ENCODE measurements at places on chromosomes 11 and 22. TPM values are rescaled to one million over a fixed set of nuclear protein-coding genes. Genes with fewer than 3 reads are reported as not detected.

GRCh38 chr11:62707277-62707861 is at the start of the genes BSCL2 and GNG3:
Gene BSCL2 (minus strand): TSS chr11:62707424. CDS start chr11:62707195, 229 bp downstream.
Gene GNG3 (plus strand): TSS chr11:62707676. CDS start chr11:62708296, 620 bp downstream.
- peak; percentile 54 for DNase-seq

GRCh38 chr22:22703715-22704114 is 59.3 kb downstream of the GGTLC2 start:
- no peak for DNase-seq

GRCh38 chr11:75891947-75892739 is 77.1 kb downstream of the UVRAG start:
- no peak for DNase-seq

- DNase-seq: no peak
These were observed 5.9 kb downstream of the ZNF215 start for GRCh38 chr11:6932145-6932544.

GRCh38 chr11:21412652-21413383 is 743.4 kb downstream of the NELL1 start:
- DNase-seq: peak; percentile 17

DNA sequence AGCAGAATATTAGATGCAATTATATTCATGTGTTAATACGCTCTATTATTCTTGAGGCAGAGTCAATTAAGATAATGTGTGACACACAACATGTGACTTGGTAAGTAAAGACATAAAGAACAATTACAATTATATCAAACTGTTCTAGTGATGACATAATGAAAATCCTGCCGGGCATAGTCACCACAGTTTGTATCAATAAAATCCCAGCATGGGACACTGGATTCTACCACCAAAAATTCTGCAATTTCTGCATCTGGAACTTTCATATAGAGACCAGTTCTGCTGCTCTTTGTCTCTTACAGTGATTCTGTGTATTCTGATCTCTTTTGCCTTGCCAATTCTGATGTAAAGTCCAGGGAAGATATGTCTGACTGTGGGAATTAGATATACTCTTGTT is 495.6 kb upstream of the LRRC4C start:
- no peak for DNase-seq

GRCh38 chr11:134510233-134511040 is 98.4 kb upstream of the B3GAT1 start:
- DNase-seq: no peak

DNA sequence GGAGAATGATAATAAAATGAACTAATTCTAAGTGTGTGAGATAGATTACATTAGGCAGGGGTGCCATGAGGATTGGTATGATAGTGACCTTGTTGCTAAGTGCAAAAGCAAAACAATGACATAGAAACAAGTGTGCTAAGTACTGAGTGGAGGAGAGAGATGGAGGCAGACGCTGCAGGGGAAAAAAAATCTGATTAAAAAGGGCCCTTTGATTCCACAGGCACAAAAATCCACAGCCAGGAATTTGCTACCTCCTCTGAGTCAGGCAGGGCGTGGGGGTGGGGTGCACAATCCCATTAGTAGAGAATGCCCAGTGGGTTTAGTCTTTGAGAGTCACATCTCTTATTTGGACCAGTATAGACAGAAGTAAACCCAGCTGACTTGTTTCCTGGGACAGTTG is at the start of gene CNTF:
Gene CNTF (plus strand): TSS at position 322 of the 400 bp plus-strand sequence. CDS start 88 bp downstream, outside the sequence.
- DNase-seq: no peak

DNA sequence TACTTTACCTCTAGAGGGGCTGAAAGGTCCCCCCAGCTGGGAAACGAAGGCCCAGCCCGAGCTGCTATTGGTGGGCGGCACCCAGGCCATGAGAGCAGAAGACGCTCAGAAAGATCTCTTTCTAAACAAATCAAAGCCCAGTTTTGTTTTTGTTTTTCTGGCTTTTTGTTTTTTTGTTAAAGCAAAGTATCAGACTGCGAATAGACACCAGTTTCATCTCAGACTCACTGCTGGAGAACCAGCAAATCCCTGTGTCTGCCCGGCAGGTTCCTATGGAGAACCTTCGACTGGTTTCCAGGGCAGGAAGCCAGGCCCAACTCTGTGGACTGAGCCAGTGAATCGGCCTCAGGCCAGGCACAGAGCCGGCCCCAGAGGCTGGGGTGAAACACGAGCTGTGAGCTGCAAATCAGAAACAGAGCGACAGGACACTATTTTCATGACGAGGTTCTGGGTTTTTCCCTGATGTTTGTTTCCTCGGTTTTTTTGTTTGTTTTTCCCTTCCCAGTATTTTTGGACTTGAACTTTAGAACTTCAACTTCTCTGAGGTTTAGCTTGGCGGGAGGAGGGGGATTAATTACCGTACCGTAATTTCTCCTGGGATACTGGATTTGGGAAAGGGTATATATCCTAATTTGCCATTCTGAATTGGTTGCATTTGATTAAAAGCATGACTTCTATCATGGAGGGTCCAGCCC is 16.0 kb upstream of the B4GALNT4 start:
- no peak for DNase-seq

DNA sequence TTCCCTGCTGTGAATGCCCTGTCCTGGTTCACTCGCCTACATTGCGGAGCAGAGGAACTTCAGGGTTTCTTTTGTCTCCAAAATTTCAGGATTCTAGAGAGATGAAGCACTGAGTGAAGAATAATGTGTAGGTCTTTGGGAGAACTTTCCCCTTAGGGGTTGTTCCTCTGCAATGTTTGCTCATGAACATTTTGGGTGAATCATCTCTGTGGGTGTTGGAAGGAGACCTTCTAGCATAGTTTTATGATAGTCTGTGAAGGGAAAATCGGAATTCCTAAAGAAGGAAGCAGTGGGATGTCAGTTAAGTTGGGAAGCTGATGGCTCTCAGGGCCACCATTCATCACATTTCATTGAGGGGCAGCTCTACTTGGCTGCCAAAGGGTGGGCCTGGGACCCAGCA is 64.8 kb downstream of the MIAT start:
- DNase-seq: no peak

DNA sequence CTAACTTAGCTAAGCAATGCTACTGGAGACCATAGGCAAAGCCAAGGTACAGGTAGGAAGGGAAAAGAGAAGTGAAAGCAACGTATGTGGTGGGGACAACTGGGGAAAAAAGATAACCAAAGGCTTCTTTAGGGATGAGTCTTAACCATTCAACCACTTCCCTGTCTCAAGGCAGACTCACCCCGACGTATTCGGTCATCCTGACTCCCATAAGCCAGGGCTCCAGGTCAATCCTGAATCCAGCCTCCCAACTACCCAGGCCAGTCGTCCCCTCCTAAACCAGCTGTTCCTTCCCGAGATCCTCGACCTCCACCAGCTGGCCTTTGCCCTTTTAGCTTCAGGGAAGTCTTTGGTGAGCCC is 330 bp downstream of the ACP2 start:
- no peak for DNase-seq

- DNase-seq: no peak
These were observed 465.5 kb downstream of the GUCY1A2 start for GRCh38 chr11:106552694-106553203.

DNA sequence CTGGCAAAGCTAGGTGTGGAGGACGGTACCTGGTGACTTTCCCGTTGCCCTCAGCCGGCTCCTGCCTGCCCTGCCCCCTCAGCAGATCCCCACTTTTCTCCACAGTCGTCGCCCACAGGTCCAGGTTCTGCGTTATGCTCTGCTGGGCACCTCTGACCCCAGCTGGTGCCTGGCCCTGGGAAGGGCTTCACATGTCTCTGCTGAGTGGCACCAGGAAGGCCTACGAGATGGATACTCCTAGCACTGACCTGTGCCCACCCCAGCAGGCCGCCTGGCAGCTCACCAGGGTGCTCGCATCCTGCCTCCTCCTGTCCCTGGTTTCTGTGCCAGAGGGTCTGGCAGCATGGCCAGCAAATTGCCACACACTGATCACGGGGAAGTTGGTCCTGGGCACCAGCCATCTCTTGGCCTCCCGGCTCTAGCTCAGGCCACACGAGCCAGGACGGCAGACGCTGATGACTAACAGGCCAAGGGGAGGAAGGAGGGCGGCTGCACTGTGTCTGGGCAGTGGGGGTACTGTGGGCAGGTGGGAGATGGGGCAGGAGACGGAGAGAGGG is 13.8 kb downstream of the CARS1 start:
- DNase-seq: no peak

GRCh38 chr22:43313890-43314474 is 29.2 kb downstream of the SCUBE1 start:
- no peak for DNase-seq

DNA sequence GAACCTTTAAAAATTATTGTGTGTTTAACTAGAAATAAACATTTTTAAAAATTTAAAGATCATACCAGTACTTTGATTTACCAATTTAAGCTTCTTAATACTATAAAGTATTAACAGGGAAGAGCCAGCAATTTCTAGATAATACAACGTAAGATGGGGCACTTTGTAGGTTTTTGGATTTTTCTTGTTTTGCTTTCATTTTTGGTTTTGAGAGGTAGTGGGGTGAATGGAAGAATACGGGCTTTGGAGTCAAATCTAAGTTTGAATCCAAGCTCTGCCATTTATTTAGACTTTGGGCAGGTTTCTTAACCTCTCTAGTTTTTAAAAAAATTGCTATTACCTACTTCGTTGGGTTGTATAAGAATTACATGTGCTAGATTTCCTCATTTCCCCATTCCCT is 44.9 kb downstream of the CSTPP1 start:
- no peak for DNase-seq

DNA sequence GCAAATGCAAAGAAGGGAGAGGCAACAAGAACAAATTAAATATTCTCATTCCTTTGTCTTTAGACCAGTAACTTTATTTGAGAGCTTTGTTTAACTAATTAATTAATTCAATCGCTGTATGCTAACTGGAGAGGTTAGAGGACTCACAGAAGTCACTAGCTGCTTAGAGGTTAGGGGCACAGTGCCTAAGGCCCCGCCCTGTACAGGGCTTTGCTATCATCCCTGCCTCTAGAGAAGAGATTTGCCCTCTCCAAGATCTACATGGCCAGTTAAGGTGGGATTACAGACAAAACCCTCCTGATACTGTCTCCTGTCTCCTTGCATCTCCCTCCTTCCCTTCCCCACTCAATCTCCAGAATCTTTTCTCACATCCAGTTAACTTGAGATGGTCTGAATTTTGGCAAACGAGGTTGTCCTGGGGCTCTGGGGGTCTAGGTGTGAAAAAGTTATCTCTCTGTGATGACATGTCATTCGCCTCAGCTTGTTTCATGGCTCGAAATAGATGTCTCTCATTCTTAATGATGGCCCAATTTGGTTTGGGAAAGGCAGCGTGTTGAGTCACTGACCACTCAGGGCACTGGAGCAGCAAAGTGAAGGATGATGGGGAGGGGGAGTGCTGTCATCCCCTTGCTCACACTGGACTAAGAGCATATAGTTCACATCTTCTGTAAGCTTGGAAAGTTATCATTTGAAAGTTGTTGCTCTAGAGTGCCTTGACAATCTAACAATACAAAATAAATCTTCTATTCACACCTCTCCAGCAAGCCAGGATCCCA is 190.9 kb downstream of the KIRREL3 start:
- DNase-seq: no peak

- no peak for DNase-seq
These were observed 1.1 kb downstream of the MTA2 start for GRCh38 chr11:62600367-62601121.

DNA sequence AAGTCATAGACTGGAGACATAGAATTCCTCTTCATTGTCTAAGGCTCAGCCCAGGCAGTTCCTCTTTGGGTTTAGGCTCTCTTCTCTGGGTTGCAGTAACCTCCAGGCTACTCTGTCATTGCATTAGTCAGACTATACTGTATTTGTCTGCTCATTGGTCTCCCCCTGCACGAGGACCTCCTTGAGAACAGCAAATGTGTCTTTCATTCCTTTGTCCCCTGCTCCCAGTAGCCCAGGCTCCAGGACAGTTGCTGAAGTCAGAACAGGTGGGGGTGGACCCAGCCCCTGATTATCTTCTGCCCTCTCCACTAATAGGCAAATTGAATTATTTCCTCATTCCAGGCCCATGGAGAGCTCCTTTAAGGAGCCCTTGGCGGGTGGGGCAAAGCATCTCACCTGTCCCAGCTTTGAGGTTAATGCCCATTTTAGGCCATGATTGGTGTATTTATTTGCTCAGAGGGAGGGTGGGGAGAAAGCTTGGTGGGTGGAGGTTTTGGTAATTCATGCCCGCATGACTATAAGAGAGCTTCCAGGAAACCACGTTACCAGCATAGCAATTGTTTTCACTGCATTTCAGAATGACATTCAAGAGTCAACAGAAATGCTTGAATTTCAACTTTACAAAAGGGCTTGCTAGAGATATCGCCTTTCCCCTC is 40.9 kb downstream of the NAV2 start:
- no peak for DNase-seq

DNA sequence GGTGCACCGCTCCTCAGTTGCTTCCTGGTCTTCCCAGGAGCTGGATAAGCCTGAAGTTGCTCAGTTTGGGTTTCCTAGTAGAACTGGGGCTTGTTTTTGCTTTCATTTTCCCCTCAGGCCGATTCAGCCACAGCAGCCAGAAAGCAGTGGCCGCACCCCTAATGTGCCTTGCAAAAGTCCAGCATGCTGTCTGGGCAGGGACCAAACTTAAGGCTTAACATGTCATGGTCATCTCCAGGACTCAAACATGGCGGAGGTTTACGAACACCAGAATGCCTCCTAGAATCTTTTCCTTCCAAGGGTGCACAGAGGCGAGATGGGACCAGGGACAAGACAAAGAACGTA is 2.5 kb downstream of the GNG3 start:
- DNase-seq: peak; percentile 25

GRCh38 chr11:44876906-44877305 is 73.8 kb downstream of the TP53I11 start:
- no peak for DNase-seq

- DNase-seq: no peak
These were observed 16.0 kb downstream of the CLDN5 start for GRCh38 chr22:19508024-19508776.

GRCh38 chr11:36160091-36160490 is 129.1 kb downstream of the COMMD9 start:
- DNase-seq: no peak

Gene C11orf68
- total RNA-seq: 10.3 TPM

Gene SORL1
- 0.10 TPM for total RNA-seq

Gene CRACR2B
- 1.9 TPM for total RNA-seq

Gene OR51B5
- 0.28 TPM for total RNA-seq

Gene TMEM25
- 8.7 TPM for total RNA-seq

Gene BBOX1
- not detected for total RNA-seq

Gene MTFP1
- total RNA-seq: 19.6 TPM

Gene SNX32
- total RNA-seq: not detected

Gene TSSK2
- not detected for total RNA-seq

Gene SMDT1
- total RNA-seq: 26.6 TPM

Gene FJX1
- total RNA-seq: 14.9 TPM

Gene CNGA4
- total RNA-seq: not detected

Data from SJCRH30 (cell line).